ENCODE measurements at places on chromosomes 4 and X. TPM values are rescaled to one million over a fixed set of nuclear protein-coding genes. Genes with fewer than 3 reads are reported as not detected.

The ERCC6L gene
- 1.7 TPM for total RNA-seq

The TEX11 gene
- total RNA-seq, result 1.0 TPM

The BMPR1B gene
- total RNA-seq, result 0.10 TPM

The KIF4A gene
- total RNA-seq, result 8.7 TPM

The ATP11C gene
- total RNA-seq, result 9.1 TPM

The ALB gene
- 3.2 TPM for total RNA-seq

The PFKFB1 gene
- total RNA-seq, result 0.32 TPM

The MTMR8 gene
- 5.8 TPM for total RNA-seq

The SHOX gene
- total RNA-seq, result 0.11 TPM

The NUP62CL gene
- 5.6 TPM for total RNA-seq

The IRS4 gene
- not detected for total RNA-seq

The SMIM20 gene
- 37.4 TPM for total RNA-seq

DNA sequence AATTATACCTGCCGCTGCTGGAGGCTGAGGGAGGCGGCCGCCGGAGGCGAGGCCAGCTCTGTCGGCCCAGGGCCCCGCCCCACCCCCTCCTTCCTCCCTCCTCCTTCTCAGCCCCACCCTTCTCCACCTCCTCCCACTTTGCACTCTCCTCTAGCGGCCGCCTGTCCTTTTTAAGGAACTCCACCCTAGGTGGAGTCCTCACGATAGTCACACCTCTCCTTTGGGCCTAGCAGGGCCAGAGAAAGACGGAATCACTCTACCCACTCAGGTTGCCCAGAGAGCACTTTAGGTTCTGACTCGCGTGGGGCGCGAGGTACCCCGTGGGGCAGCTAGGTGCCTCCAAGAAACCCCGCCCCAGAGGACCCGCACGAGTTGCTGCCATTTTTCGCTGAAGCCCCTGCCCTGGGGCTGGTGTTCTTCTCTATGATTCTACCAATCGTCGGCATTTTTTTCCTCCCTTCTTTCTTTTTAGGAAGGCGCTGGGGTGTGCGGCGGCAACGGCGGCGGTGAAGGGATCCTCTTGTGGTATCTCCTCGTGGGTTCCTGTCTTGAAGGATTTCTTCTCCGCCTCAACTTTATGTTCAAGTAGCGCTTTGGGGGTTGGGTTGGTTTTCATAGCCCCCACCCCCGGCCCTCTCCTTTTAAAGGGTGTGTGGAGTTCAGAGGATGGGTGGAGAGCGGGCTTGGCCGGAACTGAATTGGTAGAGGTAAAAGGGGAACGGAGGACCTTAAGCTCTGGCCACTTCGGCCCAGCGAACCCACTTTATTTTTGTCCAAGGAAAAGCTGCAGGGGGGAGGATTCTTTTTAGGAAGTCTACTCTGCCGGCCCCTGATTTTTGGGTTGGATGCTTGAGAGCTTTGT lies at the start of gene KLF8:
Gene KLF8 (plus strand): TSS at position 136 of the 862 bp plus-strand sequence. CDS start 979 bp downstream, outside the sequence.
- DNase-seq, result peak; percentile 71

DNA sequence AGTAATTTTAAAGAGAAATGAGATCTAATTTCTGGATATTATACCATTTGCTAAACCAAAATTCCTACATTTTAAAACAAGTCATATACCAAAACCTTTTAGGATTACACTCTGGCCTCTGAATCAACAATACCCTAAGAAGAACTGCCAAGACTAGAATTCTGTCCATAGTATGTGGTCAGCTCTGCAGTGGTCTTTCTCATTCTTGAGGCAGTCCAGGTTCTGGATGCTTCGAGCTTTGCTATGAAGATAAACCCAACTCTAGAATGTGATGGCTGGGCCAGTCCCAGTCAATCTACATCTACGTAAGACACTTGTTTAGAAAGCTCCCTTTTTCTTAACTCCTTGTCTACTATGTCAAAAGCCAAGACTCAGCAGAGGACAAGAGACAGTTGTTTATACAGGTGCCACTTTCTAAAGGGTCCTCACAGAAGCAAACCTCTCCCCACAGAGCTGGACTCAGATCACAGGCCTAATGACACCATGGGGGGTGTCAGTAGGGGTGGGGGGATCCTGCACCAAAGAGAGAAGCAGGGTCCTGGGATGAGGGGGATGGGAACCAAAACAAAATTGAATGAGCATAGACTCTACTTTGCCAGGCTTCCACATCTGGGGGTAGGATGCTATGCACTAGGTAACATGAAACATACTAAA lies 63.2 kb downstream of the SH3RF1 start:
- no peak for DNase-seq

DNA sequence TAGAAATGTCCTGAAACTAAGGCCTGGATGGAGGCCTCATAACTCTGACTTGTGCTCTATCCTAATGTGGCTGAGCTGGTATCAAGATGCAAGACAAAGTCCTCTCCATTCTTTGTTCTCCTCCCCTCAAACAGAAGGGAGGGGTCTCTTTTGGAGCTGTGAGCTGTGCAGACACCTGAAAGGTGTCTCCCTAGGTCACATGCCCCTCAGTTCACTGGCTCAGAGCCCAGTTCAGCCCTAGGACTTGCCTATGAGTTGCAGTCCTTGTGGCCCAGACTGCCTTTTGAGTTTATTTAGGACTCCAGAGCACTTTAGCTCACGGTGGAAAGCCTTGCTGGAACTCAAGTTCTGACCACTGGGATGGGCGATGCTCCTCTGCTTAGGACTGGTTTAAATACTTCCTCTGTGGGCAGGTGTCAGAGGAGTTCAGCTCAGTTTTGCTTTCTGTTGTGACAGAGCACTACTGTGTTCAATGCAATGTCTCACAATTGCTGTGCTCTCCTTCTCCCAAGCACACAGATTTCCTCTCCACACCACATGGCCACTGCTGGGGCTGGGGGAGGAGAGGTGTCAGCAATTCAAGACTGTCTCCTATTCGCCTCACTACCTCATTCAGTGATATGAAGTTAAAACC lies 84.8 kb upstream of the ZNF827 start:
- DNase-seq, result no peak

- no peak for DNase-seq
Observed at GRCh38 chr4:114509340-114509739, 89.3 kb upstream of the UGT8 start.

- DNase-seq, result no peak
Observed at GRCh38 chrX:13754765-13755164, 20.2 kb downstream of the OFD1 start.

GRCh38 chr4:174538123-174538875 lies 16.0 kb upstream of the HPGD start:
- DNase-seq, result no peak

DNA sequence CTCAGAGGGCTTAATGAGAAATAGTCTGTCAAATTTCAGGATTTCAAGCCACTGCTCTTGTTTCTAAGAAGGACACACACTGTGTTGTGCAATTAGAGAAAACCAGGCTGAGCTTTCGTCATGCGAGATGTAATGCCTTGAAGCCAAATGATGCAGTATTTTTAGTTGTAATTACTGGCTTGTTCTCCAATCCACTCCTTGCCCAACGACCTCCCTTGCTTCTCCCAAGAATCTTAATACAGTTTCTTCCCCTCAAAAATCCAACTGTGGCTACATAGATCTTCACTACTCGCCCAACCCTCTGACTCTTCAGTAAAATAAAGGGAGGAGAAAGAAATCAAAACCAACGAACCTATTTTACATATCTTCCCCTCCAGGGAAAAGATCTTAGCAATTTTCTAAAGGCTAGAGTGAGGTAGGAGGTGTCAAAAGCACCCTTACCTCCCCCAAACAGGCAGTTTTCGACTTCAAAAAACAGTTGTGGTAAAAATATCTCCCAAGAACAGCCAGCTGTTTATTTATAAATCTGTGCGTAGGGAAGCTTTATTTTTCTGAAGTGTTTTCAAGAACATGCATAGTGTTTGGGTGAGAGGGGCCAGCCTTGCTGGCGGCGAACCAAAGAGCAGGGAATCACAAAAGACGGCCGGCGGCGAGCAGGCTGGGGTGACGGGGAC lies 68.7 kb downstream of the MGST2 start:
- DNase-seq, result no peak

GRCh38 chr4:45345558-45345957 lies 619.2 kb upstream of the GNPDA2 start:
- DNase-seq, result no peak

- DNase-seq, result no peak
Observed at GRCh38 chrX:45801554-45801953, 600.9 kb upstream of the DIPK2B start.

- no peak for DNase-seq
Observed at GRCh38 chr4:149203256-149204001, 612.2 kb downstream of the IQCM start.

DNA sequence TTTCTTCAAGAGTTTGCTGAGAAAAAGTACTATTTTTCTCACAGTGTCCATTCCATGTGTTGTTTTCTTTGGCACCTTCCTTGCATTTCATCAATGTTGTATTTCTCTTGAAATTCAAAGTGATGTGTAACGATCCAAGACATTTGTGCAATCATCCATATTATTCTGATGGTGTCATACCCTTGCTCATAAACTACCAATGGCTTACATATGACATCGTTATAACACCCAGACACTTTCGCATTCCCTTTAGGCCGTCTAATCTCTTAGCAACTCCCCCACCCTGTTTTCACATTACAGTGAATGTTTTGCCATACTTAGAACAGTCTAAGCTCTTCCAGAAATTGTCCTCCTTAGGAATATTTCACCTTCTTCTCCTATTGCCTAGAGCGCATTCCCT lies 1779.0 kb downstream of the PCDH7 start:
- DNase-seq, result no peak

GRCh38 chr4:124828382-124828781 lies 115.8 kb upstream of the ANKRD50 start:
- DNase-seq, result no peak

DNA sequence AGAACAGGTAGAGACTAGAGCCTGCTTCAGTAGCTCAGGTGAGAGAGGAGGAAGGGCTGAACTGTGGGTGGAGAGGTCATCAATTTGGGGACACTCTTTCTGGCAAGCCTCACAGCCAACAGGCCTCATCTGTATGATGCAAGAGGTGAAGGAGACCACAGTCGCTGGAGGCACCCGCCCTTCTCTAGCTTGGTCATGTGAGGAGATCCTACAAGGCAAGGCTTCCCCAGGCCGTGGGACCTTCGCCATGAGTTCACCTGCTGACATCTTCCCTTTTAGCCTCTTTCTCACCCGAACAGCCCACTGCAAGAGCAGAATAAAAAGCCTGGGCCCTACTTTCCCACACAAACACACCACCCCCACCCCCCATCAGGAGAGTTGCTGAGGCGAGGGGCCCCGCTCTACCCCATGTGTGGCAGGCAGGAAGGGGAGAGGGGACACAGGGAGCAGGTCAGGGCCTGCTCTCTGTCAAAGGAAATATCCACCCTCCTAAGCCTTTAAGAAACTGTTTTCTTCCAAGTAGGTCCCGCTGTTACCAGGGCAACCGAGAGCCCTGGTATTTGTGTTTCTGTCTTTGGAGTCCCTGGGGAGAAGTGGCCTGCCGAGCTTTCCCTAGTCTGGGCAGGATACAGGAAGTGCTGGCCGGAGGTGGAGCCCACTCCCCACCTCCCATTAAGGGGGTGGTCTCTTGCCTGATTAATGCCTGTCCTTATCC lies 8.1 kb downstream of the RTL5 start:
- DNase-seq, result no peak

GRCh38 chr4:63580796-63581475 lies 828.3 kb downstream of the TECRL start:
- DNase-seq, result no peak

- no peak for DNase-seq
Observed at GRCh38 chr4:85260064-85260463, 214.9 kb upstream of the ARHGAP24 start.

DNA sequence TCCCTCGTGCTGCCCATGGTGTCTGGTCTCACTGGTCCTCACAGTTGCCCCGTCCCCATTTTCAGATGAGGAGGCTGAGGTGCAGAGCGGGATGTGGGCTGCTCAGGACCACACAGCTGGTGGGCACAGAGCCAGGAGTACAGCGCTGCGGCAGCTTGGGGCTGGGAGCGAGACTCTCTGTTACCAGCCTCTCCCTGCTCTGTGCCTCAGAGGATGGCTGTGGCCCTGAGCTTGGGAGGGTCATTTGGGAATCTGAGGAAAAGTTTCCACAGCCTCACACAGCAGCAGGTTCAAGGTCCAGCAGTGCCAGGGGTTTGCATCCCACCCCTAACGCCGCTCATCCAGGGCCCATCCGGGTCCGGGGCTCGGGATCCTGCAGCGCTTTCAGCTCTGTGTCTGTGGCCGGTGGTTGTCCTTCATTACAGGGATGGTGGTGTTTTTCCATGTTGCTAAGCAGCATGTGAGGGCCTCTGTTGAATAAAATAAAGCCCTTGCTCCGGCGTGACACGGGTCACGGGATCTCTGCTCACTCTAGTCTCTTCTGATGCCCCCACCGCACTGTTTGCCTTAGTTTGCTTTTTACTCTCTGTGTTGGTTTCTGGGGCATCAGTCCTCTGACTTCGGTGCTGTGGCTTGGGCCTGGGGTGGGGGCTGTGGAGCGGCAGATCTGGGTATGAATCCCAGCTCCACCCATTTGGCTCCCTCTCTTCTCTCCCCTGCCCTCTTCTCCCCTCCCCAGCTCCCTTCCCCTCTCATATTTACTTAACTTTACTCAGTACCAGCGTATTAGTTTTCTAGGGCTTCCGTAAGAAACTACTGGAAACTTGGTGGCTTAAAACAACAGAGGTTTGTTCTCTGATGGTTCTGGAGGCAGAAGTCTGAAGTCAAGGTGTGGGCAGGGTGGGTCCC lies 6.5 kb downstream of the WFS1 start:
- DNase-seq, result no peak

- DNase-seq, result no peak
Observed at GRCh38 chr4:114282937-114283336, 303.5 kb upstream of the ARSJ start.

GRCh38 chr4:101370663-101371210 lies 23.4 kb upstream of the PPP3CA start:
- no peak for DNase-seq

GRCh38 chr4:42293967-42294813 lies 103.1 kb upstream of the SHISA3 start:
- no peak for DNase-seq

GRCh38 chr4:106201373-106201772 lies 114.6 kb downstream of the TBCK start:
- no peak for DNase-seq

Data from colonic mucosa (tissue), 4 donors.